Activated naive CD4-positive, alpha-beta T cell treated with anti-CD3 and anti-CD28 coated beads, Interleukin-2, amount 50 U/mL, for 16 hours (primary cell): ENCODE measurements at places on chromosomes 12 and 14.
A peak's percentile ranks its signal among the peaks of the same experiment; 100 is the strongest.

- DNase-seq = no peak
These were observed 94.0 kb upstream of the FAR2 start for GRCh38 chr12:29054858-29055663.

GRCh38 chr14:32561520-32561919 is 232.4 kb downstream of the AKAP6 start:
- no peak for DNase-seq

DNA sequence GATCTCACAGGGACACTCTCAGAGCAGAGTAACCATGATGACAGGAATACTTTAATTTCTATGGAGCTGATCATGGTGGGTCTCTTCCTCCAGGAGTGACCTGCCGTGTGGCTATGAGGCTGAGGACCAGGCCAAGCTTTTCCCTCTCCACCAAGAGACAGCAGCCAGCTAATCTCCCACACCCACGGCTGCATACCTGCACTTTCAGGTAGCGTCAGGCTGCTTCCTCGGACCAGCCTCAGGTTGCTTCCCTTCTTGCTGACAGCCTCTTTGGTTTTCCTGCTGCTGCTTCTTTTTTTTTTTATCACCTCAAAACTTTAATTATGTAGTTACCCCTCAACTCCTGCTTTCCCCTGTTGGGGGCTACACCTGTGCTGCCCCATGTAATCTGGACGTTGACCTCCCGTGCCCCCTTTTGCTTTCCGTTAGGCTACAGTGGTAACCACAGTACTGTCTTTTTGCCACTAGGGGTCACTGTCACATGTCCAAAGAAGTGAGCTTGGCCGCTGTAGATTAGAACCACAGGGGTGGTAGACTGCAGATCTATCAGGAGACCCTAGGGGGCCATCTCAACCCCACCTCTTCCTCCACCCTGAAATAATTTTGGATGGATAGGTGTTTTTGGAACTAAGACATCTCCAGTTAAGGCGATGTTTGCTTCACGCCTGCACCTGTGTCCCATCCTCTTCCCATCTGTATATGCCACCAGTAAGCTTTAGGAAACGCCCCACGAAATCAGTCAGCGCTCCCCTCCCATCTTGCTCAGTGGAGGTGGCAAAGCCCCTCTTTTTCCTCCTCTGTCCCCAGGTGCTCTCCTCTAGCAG is 7.8 kb upstream of the PIP4K2C start:
- peak; percentile 60 for DNase-seq

GRCh38 chr14:68633131-68633991 is 159.5 kb downstream of the ZFP36L1 start:
- DNase-seq = no peak

DNA sequence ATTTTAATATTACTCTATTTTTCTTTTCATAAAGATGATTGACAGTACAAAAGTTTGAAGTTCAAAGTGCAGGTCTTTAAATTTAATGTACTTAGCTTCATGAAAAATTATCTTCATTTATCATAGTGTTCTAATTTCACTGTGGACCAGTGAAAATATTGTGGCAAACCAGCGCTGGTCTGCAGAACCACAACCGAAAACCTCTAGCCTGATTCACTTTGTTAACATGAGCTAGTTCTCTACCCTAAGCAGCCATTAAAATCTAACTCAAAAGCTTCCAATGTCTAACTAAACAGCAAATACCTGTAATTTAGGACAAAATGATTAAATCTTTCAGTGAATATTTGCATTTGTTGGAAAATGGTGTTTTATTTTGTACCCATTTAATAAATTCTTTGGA is 161.1 kb upstream of the TMTC2 start:
- DNase-seq = no peak

GRCh38 chr14:100662879-100663760 is 63.6 kb upstream of the DLK1 start:
- peak; percentile 62 for DNase-seq

GRCh38 chr12:51403159-51403558 is 12.0 kb upstream of the GALNT6 start:
- no peak for DNase-seq

GRCh38 chr12:8493084-8493483 is 20.2 kb upstream of the CLEC4D start:
- peak; percentile 30 for DNase-seq

- DNase-seq = peak; percentile 58
These were observed at the start of gene VASH1 for GRCh38 chr14:76761136-76761959. TSS of gene VASH1 (plus strand) at chr14:76761468. CDS start at chr14:76762822, 1,354 bp downstream.

- DNase-seq = no peak
These were observed 1098.7 kb downstream of the AACS start for GRCh38 chr12:126163984-126164383.

- peak; percentile 40 for DNase-seq
These were observed 508 bp downstream of the HNRNPC start for GRCh38 chr14:21268617-21269251.

DNA sequence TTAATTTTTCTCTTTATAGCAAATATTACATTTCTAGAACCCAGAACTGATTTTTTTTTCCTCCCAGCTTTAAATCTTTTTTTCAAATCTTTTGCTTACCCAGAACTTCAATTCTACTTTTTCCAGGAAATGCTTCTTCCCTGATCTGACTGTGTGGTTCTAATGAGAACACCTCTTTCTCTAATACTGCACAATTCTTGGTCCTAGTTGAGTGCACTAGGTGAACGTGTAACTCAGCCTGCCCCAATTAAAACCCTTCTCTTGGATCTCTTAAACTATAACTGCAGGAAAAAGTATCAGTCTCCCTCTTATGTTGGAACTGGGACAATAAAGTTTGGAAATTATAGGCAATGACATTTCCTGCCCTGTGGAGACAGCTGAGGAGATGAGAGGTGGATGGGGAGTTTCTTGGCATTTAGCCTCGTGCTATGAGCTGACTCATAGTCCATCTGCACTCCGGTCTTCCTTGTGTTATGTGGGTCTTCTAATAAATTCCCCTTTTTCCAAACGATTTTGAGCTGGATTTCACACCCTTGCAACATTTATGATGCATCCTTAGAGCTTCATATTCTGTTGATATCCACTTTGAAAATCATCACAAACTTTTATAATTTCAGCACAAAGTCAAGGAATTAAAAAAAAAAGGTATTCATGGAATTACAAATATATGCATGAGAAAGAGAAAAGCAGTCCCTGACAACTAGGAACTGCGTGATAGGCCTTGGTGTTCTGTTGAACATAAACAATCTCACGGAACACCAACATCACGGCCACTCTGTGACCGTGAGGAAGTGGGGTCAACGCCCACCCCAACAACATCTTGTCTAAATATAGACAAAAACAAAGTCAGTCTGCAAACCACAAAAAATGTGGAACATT is 52.4 kb downstream of the BRMS1L start:
- DNase-seq = no peak

- peak; percentile 41 for DNase-seq
These were observed 18.7 kb downstream of the HVCN1 start for GRCh38 chr12:110670161-110670701.

- DNase-seq = no peak
These were observed 59.5 kb downstream of the BCAT1 start for GRCh38 chr12:24889411-24889810.

GRCh38 chr12:4829793-4830162 is 79.9 kb upstream of the KCNA1 start:
- no peak for DNase-seq

- no peak for DNase-seq
These were observed 1.4 kb upstream of the GLRX5 start for GRCh38 chr14:95533391-95533821.

DNA sequence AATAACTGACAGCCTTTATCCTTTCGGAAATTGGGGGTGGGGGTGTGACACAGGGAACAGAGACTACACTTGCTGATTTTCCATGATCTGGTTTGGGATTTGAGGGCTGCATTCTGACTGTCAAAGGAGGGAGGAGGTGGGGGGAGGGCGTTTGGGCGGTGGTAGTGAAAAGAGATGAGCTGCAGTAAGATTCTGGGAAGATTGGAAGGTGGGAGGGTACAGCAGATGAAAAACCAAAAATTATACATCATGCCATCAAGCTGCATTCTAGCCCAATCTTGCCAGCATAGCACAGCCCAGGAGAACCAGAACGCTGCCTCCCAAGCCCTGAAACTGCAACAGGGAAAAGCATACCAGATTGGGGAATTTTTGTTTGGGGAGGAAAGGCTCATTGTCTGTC is 2.4 kb downstream of the RND1 start:
- no peak for DNase-seq

GRCh38 chr12:16019136-16019535 is 108.0 kb downstream of the DERA start:
- no peak for DNase-seq
